ENCODE measurements at places on chromosomes 3 and 15. TPM values are rescaled to one million over a fixed set of nuclear protein-coding genes. Genes with fewer than 3 reads are reported as not detected.
A peak's percentile ranks its signal among the peaks of the same experiment; 100 is the strongest.

GRCh38 chr3:52507359-52507758 is 12.2 kb downstream of the STAB1 start:
- no peak for DNase-seq

GRCh38 chr3:49120096-49120437 is 556 bp downstream of the USP19 start:
- DNase-seq: no peak

The TGM4 gene
- polyA plus RNA-seq: not detected

- no peak for DNase-seq
These were observed 1.8 kb upstream of the CCR1 start for GRCh38 chr3:46209746-46210470.

DNA sequence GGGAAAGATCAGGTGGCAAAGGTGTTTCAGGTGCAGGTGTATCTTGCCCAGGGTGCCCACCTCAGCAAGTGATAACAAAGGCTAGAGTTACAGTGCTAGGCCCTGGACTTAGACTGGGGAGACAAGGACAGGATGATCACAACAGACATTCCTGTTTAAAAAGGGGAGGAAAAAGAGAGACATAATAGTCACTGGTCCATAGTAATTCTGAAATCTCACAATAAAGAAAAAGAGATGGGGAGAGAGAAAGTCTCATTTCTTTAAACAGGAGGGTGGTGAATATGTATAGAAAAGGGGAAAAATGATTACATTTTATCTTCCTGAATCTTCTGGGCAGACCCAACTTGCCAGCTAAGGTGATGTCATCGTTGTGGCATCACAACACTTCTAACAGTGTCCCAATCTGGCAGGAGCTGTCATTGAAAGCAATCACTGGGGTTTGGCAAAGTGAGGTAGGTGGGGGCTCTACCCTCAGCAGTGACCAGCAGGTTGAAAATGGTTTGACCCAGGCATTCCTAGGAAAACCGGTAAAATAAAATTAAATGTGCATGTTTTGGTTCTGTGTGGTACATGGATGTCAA is 99.5 kb downstream of the ZNF621 start:
- no peak for DNase-seq

- no peak for DNase-seq
These were observed 193.9 kb downstream of the ZNF621 start for GRCh38 chr3:40718681-40719080.

DNA sequence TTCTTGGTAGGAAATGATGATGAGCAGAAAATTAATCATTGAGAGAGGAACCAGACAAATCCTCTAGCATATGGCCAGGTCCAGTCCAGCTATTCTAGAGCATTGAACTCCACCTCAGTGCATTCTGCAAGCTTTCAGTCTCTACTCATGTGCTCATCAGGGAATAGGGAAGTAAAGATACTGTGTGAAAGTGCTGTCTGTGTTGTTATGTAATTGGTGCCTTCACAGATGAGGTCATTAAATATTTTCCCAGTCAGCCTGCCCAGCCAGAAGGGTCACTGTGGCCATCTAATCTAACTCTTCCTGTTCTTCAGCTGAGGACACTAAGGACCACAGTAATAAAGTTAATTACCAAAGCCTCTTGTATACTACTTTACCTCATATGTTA is 28.2 kb downstream of the C3orf62 start:
- DNase-seq: no peak

DNA sequence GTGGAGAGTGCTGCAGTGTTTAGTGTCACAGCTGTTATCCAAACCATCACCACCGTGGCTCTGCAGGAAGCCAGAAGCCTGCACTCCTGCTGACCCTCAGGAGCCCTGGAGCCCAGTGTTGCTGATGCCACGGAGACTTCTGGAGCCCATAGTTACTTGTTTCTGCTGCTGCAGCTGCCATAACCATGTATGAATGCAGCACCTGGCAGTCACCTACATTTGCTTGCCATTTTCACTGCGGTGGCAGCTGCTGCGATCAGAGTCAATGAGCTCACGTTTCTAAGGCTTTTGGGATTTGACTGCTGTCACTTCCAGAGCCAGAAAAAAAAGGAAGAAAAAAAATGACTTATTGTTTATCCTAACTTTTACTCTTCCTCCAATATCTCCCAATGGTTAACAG is 299.2 kb upstream of the THRB start:
- no peak for DNase-seq

GRCh38 chr15:41334293-41335120 is 1.8 kb downstream of the NUSAP1 start:
- DNase-seq: no peak

DNA sequence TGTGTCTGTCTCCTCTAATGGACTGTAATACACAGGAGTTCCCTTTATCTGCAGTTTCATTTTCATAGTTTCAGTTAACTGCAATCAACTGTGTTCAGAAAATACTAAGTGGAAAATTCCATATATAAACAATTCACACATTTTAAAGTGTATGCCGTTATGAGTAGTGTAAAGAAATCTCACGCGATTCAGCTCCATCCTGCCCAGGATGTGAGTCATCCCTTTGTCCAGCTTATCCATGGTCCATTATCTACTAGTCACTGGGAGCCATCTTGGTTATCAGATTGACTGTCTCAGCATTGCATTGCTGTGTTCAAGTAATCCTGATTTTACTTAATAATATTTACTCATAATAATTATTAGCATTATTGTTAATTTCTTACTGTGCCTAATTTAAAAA is 14.5 kb downstream of the ZPLD1 start:
- no peak for DNase-seq

The RGMA gene
- not detected for polyA plus RNA-seq

- no peak for DNase-seq
These were observed 17.4 kb downstream of the FYCO1 start for GRCh38 chr3:45978006-45978761.

GRCh38 chr15:34239151-34239808 is 14.5 kb downstream of the EMC4 start:
- no peak for DNase-seq

GRCh38 chr3:64224826-64225610 is at the start of gene PRICKLE2:
Gene PRICKLE2, minus strand, starts transcription at chr3:64225466. Its CDS starts 26,539 bp downstream, at chr3:64198927.
- DNase-seq: peak; percentile 15

DNA sequence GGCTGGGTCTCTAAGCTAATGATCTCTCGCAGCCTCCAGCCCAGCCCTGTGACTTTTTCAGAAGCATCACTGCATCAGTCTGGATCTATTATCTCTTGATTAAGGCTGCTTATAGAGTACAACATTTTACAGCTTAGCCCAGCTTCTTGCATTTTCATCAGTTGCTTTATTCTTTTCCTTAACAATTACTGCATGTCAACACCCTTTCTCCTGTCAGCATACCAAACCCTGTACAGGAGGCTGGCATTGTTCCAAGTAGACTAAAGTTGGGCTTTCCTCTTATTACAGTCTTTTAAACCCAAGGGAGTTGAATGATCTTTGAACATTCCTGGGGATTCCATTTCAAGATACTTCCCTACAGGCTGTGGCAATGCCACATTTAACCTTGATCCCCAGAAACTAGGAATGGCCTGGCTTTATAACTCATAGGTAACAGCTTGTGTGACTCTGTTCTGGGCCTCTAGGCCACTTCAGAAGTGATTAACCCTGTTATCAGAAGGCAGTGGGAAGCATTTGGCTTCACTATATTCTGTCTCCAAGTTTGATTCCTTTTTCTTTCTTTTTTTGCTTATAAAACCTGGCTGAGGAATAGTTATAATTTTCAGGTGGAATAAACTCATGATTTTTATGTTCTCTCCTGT is 182.9 kb downstream of the KCNMB2 start:
- no peak for DNase-seq

DNA sequence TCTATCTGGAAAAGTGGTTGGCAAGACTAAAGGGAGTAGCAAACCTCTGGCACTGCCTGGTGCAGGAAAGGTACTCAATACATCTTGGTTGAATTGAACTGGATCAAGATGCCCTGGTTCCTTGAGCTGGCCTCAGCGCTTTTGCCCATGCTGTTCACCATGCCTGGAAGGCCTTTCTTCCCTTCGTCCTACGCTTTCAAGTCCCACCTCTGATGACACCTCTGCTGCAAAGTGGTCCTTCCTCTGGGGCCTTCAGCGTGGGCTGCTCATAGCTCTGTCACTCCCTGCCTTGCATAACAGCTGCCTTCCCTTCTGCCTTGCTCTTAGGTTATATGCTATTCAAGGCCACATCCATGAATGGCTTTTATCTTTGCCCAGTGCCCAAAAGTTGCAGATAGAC is 23.0 kb downstream of the ITGA11 start:
- no peak for DNase-seq

DNA sequence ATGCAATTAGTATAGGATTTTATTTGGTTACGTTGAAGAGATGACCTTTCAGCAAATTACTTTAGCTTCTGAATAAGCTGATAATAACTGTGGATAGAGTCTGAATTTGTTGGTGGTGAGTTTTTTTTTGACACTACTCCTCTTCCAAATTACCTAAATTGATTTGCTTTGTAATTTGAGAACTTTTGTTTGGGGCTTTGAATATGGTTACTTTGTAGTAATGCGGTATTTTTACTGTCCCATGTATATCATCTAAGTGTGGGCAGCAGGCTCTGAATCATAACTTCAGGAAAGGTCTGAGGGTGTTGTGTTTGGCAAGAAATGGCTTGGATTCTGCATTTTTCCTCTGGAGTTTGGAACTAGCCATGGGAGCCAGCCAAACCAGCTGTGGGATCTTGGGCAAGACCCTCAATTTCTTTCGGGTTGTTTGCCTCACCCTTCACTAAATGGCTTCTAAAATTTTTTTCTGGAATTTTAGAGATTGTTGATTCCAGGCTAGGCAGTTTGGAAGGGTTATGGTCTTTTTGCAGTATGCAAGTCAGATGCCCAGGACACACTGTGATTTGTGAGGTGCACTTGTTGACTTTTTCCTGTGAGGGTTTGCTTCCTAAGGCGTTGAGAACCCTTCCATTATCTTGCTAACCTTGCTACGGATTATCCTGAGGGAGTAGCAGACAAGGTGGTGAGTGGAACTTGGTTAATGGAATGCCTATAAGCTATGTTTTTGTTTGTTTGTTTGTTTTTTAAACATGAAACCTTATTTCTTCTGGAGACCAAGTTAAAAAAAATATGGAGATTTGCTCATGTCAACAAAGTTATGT is 10.4 kb downstream of the PTPRG start:
- no peak for DNase-seq

DNA sequence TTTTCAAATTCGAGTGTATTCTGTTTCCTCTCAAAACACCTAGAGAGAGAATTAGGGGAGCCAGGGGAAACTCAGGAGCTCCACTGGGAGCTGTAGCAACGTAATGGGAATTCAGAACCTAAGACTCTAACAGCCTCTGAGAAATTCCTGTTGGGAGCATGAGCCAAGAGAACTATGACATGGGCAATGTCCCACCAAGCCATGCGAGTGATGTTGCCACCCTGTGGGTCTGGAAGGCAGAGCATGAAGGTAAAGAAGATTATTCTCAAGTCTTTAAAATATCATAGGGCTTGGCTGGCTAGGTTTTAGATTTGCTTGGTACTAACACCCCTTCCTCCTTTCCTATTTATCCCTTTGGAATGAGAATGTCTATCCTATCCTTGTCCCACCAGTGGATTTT is 392.6 kb upstream of the ADAMTS9 start:
- no peak for DNase-seq

GRCh38 chr3:160808838-160809237 is 52.8 kb downstream of the PPM1L start:
- DNase-seq: no peak

- DNase-seq: no peak
These were observed 40.7 kb downstream of the SYN2 start for GRCh38 chr3:12044860-12045259.

GRCh38 chr15:35427091-35427490 is 118.9 kb downstream of the DPH6 start:
- no peak for DNase-seq

DNA sequence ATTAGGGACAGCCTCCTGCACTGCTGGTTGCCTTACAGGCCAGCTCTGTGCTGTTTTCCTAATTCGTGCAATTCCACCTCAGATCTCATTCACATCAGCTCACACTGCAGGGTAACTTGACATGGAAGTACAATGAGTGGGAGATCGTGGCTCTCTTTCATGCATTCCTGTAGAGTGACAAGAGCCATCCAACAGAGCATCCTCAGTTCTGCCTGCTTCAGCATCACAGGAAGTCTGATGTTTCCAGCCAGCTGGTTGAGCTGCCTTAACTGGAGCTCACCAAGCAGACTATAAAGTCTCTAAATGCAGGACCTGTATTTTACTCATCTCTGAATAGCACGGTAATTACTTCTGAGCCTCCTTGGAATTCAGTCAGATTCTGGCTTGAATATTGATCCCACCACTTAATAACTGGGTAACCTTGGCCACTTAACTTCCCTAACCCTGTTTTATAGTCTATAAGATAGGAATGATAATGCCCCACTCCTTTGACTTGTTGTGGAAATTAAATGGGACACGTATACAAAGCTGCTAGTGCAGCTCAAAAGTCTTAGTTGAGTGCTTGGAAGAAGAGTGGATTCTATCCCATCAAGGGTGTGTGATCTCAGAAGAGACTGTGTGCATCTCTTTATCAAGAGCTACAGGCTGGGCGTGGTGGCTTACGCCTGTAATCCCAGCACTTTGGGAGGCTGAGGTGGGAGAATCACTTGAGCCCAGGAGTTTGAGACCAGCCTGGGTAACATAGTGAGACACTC is 1.4 kb upstream of the DIS3L start:
- no peak for DNase-seq

DNA sequence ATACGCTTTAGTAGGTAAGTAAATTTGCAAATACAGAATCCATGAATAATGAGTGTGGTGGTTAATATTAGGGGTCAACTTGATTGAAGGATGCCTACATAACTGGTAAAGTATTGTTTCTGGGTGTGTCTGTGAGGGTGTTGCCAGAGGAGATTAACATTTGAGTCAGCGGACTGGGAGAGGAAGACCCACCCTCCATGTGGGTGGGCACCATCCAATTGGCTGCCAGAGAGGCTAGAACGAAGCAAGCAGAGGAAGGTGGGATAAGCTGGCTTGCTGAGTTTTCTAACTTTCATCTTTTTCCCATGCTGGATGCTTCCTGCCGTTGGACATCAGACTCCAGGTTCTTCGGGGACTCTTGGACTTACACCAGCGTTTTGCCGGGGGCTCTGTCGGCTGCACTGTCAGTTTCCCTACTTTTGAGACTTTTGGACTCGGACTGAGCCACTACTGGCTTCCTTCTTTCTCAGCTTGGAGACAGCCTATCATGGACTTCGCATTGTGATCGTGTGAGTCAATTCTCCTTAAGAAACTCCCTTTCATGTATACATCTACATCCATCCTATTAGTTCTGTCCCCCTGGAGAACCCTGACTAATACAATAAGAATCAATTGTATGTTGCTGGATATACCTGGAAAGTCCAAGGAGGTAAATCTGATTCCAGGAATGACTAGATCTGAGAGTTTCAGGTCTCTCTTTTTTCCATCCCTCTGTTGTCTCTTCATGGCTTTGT is 25.8 kb upstream of the NEDD4 start:
- no peak for DNase-seq

Measured in immature natural killer cell (primary cell).